ENCODE measurements at places on chromosomes 5 and 9.
A peak's percentile ranks its signal among the peaks of the same experiment; 100 is the strongest.

DNA sequence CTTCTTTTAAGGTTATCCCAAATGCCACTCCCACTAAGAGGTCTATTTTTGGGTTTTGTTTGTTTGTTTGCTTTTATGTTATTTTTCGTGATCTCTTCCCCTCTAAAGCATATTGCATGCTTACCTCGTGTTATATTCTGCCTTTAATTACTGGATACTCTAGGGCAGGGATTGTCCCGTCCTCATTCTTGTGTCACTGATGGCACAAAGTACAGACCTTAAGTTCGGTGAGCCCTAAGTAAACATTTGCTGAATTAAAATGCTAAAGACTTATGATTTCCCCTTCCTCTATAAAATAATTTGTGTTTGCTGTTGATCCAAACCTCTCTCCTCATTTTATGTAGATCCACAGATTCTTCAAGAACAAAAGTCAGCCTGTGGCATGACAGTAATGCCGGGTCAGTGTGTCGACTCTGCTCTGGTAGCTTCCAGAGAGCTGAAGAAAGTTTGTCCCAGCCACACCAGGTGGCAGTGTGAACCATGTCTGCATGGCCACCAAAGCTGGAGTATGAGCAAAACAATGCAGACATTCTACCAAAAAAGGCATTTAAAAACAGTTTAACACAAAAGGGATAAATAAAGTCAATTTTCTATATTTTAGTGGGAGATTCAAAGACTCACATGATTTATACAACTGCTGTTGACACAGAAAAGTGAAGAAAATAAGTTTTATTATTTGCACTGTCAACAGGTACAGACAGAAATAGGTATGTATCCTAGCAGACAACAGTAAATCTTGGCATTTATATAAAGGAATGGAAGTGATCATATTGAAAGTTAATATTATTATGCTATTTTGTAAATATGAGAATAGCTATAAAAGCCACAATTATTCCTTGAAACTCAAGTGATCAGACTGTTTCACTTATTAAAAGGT lies 17.9 kb upstream of the POC5 start:
- peak; percentile 18 for DNase-seq

- DNase-seq = no peak
Measured at GRCh38 chr5:136337788-136338187, 27.6 kb downstream of the TRPC7 start.

DNA sequence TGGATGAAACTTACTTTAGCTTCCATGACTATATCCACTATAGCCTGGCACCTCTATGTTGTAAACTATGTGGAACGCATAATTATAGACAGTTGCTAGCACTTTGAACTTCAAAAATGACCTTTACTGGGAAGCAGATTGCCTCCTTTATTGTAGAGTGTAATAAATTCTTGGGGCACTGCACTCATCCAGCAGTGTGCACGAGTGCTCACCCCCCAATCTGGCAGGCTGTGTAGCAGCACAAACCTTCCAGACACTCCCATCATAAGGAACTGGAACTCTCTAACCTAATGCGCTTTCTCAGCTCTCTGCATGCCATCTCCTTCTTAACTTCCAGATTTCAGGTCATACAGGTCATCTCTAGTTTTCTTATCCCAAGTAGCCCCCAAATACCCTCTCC lies 1.5 kb upstream of the PDE6A start:
- DNase-seq = no peak

DNA sequence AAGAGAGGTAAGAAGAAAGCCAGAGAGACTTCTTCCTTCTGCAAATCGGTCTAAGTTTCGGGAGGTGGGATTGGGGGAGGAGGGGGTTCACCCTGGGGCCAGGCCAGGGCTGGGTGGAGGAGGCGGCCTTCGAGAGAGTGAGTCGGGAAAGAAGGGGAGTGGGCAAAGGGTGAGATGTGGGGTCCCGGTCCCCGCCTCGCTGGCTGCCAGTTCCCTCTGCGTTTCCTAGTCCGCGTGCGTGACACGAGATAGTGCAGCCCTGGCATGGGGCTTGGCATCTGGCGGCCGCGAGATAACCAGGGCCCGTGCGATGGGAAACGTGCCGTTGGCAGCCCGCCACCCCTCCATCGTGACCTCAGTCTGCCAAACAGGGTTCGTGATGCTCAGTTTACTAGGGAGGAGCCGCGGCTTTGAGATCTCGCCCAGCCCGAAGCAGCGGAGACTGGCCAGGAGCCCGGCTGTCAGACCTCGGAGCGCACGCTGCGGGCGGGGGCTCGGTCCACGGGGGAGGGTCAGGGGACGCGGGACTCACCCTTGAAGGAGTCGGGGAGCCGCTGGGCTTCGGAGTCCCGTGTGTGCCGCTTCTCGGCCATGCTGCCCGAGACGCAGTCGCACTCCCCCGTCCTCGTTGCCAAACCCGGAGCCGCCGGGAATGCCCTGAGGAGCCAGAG lies at the start of gene STOM:
STOM (minus strand) TSS at position 656 of the 671 bp plus-strand sequence; CDS start at position 593, 63 bp downstream.
- no peak for DNase-seq

GRCh38 chr5:41863871-41864486 lies 6.2 kb downstream of the OXCT1 start:
- DNase-seq = no peak

Data from CD4-positive, alpha-beta T cell treated with Interleukin-10 for 1 hour (primary cell).